ENCODE measurements at places on chromosomes 12 and 14.

DNA sequence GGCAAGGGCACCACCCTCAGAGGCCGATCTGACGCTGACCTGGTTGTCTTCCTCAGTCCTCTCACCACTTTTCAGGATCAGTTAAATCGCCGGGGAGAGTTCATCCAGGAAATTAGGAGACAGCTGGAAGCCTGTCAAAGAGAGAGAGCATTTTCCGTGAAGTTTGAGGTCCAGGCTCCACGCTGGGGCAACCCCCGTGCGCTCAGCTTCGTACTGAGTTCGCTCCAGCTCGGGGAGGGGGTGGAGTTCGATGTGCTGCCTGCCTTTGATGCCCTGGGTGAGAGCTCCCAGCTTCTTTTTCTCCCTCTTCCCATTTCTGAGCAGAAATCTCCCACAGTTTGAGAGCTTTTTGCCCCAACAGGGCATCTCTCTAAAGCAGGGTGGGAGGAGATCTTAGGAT is 1.8 kb downstream of the OAS1 start:
- DNase-seq, result no peak

DNA sequence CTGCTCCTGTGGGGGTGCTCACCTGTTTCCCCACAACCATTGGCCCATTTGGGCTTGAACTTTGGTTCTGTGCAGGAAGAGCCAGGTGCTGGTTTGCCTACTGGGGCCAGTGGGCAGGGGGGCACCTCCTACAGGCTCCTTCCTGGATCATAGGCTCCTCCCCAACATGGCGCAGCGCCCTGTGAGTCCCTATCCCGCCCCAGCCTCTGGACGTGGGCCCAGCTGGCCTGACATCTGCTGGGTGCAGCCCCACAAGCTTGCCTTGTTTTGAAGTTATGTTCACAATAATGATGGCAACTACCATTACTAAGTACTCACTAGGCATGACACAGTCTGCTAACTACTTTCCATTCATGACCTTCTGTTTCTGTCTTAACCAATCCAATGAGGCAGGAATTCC is 147.8 kb downstream of the RBM19 start:
- DNase-seq, result no peak

GRCh38 chr12:57063991-57064685 is 14.2 kb upstream of the MYO1A start:
- DNase-seq, result no peak

- DNase-seq, result no peak
Observed at GRCh38 chr12:26134540-26134939, 9.7 kb upstream of the BHLHE41 start.

DNA sequence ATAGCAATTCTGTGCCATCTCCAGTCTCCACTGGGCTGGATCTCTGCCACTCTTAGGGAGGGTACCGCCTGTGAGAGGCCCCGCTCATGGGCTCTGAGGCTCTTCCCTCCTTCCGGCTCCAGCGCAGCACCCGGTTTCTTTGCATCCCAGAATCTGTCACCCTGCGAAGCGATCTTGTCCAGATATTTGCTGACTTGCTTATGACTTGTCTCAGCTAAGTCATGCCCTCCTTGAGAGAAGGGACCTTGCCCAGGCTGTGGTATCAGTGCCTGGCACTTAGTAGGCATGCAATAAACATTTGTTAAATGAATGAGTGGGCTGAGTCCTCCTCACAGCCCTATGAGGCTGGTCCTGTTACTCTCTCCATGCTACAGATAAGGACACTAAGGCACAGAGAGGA is 13.4 kb downstream of the KRT80 start:
- no peak for DNase-seq

DNA sequence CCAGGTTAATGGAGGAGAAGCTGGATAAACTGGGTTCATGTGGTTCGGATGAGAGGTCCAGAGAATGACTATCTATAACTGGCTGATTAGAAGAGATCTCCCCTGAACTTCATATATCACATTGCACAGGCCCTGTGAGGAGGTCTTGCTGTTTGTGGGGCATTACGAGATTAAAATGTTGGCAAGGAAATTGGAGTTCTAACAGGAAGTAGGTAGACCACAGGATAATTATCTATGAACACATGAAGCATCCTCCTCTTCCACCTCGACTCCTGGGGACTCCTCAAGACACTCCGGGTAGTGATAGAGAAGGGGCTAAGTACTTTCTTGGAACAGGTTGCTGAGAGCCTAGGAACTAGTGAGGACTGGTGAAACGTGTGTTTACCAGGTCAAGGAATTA is 418.8 kb downstream of the KCNH5 start:
- DNase-seq, result no peak

DNA sequence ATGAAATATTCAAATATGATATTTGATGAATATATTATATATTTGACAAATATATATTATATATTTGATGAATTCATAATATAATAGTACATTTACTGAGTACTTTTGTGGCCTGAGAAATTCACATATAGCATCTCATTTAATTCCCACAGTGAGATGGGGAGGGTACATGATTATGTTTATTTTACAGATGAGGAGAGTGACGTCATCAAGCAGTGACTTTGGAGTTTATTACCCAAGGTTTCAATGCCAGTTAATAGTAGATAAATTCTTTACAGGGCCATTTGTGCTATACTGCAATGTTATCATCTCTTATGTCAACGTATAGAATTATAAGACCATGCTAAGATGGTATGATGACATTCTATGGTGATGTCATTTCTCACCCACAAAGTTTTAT is 352.7 kb downstream of the TMTC2 start:
- DNase-seq, result no peak

GRCh38 chr14:103140316-103141109 is 17.3 kb downstream of the TNFAIP2 start:
- no peak for DNase-seq

GRCh38 chr14:34350903-34351302 is 111.1 kb downstream of the SPTSSA start:
- DNase-seq, result no peak

- DNase-seq, result peak; percentile 31
Observed at GRCh38 chr12:109110988-109111495, 5.3 kb upstream of the ACACB start.

DNA sequence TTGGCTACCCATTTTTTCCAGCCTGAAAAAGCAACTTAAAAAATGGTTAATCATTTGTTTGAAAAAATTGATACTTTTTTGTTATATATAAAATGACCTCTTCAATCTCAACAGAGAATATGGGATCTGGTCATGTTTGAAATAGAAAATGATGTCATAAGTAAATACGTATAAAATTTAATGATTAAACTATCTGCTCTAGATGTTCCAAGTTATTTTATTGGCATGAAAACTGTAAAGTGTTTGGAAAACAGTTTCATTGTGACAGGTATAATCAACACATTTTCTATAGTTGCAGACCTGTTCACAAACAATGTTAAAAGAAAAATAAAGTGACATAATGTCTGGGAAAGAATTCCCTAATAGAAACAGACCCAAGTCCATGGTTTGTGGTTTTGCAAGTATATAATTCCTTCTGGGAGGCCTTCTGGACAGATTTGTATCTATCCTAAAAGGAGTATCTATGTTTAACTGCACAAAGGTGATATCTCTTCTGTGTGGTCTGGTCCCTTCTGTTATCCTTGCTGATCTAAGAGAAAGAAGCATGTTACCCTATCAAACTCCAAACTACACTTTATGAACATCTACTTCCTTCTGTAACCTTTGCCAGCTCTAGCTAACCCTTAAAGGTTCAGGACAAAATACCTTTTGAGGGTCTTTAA is 39.5 kb upstream of the LRIG3 start:
- no peak for DNase-seq

GRCh38 chr14:65792208-65792905 is 379.8 kb downstream of the FUT8 start:
- DNase-seq, result no peak

- no peak for DNase-seq
Observed at GRCh38 chr12:54017878-54018467, 9.2 kb downstream of the HOXC8 start.

DNA sequence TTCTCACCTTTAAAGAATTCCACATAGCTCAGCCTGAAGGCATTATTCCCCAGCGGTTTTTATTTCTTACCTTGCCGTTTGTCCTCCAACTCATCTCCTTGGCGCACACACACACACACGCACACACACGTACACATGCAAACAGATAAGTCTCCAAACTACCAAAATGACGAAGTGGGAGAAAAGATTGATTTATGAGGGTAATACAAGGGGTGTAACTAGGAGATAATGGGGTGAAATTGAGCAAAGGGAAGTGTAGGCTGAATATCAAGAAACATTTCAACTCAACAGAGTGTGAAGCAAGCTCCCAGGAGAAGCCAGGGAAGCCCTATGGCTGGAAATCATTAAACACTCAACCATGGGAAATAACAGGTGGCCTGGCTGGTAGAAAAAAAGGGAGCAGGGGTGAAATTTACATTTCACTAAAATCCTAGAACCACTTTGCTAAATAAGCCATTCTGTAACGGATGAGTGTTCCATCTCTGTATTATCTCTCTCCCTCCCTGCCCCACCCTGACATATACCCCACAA is 41.0 kb downstream of the GRIN2B start:
- DNase-seq, result no peak

DNA sequence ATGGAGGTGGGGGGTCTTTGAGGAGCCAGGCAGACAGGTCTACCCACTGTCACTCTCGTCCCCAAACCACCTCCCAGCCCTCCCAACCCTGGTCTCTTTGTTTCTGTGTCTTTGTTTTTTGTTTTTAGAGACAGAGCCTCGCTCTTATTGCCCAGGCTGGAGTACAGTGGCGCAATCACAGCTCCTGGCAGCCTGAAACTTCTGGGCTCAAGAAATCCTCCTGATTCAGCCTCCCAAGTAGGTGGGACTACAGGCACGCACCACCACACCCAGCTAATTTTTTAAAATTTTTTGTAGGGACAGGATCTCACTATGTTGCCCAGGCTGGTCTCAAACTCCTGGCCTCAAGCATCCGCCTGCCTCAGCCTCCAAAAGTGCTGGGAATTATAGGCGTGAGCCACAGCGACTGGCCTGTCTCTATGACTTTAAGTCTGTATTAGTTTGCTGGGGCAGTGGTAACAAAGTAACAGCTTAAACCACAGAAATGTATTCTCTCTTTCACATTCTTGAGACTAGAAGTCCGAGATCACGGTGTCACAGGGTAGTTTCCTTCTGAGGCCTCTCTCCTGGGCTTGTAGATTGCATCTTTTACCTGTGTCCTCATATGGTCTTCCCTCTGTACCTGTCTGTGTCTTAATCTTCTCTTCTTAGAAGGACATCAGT is 26.1 kb downstream of the DTX1 start:
- DNase-seq, result no peak

DNA sequence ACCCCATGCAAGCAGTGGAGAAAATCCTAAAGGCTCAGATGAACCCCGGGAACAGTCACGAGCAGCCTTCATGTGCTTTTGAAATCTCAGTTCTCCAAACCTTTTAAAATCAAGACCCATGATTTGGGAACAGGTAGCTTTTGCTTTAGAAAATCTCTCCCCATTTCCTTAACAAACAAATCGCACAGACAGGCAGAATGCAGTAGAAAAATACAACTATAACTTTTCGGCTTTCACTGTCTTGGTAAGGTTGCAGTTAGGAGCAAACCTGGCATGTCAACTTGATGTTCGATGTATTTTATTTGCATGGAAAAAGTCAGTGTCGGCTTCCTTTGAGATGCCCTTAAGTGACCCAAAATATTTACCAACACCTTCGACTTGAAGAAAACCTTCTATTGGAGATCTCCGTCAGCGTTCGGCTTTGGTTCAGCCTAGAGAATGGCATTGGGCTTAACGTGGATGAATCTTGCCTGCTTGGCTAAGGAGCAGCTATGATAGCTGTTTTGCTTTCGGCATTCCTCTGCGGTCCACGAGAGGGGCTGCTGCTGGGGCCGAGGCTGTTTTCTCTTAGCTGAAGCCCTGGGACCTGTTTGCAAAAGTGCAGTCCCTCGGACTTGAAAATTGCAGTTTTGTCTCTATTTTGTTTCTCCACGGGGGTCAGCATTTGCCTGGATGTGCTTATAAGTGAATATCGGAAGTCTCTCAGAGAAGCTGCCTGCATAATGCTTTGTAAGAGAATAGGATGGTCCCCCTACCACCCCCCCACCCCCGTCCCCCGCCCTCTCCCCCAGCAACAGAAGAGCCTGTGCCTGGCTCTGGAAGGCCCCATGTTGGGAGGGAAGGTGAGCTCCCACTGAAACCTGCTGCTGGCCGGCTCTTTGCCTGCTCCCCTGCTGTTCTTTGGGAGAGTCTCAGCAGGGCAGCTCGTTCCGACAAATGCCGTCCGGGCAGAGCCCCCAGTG is 122.8 kb downstream of the AACS start:
- no peak for DNase-seq

DNA sequence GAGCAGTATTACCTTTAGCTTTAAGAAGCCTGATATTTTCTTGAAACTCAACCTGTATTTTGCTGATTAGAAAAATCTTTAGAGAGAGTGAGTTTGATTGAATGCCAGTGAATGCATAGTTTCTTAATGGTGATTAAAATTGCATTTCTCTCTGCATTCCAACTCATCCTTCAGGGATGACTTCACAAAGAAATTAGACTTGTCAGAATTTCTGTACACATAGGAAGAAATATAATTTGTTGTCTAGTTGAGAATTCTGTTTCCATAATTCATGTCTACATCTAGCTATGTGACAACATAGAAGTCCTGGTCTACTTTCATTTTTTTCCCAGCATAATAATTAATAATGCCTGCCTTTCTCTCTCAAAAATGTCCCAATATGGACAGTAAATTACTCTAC is 136.6 kb downstream of the OTOGL start:
- DNase-seq, result no peak

DNA sequence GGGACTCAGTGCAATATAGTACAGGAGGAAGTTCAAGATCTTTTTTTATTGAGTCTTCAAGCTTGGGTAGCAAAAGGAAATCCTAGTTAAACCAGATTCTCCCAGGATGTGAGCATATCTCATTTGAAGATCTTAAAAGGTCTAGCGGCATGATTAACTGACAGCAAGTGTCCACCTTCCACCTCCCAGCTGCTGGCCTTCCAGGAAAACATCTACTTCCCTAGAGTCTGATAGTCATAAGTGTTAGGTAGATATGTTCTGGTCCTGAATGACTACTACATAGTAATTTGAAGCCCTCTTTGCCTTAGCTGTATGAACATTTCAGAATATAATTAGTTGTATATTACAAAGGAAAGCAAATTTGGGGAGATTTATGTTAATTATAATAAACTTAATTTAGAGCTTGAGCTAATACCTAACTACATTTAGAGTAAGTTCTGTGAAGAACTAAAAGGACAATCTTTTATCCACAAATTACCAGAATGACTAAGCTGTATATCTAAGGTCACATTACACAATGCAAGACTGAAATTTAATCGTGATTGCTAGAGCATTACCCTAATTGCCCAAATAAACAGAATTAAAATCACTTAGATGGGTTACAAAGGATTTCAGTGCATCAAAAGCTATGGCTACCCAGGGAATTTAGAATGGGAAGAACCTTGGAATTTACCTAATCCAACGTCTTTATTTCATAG is 9.9 kb downstream of the LGR5 start:
- no peak for DNase-seq

DNA sequence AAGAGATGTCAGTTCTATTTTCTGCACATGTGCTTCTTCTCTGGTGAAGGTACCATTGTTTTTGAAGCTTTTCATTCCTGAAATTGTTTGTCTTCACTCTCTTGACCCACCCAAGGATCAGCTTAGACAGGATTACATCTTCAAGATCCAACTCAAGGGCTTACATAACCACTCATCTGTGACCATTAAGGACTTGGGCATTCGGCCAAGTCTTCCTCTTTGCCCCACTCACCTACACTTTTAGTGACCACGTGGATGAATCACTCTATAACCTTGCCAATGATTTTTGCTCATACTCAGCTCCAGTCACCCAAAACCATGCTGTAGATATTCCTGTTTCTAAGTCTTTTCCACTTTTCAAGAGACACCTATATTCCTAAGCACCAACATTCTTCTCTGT is 36.5 kb upstream of the SSTR1 start:
- DNase-seq, result no peak

- DNase-seq, result no peak
Observed at GRCh38 chr14:45145214-45145613, 9.5 kb downstream of the FANCM start.

Measured in GM04503 (cell line).